Activated CD4-positive, alpha-beta T cell treated with anti-CD3 and anti-CD28 coated beads for 4 hours (primary cell): ENCODE measurements at places on chromosomes 4 and X.

GRCh38 chrX:39258331-39258730 is 457.1 kb downstream of the MID1IP1 start:
- no peak for DNase-seq

GRCh38 chr4:178745203-178745602 is 1303.0 kb upstream of the AGA start:
- DNase-seq, result no peak

- DNase-seq, result no peak
These were observed 215.0 kb downstream of the IL15 start for GRCh38 chr4:141851246-141851891.

- no peak for DNase-seq
These were observed 92.2 kb upstream of the INTU start for GRCh38 chr4:127540497-127541025.

DNA sequence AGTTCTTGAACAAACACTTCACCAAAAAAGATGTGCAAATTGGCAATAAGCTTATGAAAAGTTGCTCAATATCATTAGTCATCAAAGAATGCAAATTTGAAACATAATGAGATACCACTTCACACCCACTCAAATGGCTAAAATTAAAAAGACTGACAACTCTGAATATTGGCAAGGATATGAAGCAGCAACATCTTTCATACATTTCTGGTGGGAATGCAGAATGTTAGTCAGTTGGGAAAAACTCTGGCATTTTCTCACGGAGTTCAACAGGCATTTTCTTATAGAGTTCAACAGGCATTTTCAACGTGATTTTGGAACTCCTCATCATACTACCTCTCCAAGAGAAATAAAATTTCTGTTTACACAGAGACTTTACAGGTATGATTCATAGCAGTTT is 297.4 kb upstream of the MAGEC2 start:
- no peak for DNase-seq

DNA sequence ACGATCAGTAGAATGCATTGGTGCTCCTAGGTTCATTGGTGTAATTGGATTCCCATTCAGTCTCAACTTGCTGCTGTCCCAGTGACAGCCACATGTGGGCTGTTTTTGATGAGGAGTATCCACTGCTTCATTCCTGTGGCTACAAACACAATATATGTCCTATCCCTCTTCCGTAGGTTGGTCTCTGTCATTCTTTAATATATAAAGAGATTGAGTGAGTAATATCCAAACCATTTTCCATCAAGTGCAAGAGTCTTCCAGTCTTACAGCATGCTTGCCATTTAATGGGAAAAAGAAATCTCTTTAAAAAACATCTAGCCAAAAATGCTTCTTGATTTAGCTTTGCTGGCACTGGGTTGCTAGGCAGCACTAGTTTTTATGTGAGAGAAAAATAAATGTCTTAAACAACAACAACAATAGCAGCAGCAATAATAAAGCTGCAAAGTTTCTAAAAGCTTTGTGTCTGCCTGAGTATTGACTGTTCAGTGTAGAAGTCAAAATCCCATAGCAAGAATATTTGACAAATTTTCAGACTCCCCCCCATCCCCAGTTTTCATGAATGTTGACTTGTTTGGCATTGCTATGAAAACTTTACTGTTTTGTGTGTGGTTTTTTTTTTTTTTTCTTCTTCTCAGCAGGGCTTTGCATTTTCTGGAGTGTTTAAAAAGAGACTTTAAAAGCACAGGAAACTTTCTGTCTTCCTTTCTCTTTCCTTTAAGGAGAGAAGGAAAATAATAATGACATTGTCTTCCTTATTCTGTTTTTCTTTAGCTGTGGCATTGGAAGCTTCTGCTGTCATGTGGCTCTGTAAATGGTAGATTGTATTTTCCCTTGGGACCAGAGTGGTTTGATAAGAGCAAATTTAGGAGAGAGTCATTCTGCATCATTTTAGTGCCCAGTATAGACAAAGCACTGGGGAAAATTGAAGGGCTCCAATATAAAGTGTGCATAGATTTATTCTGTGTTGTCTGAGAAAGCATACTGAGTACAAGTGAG is 244.3 kb downstream of the ARHGAP10 start:
- DNase-seq, result no peak

DNA sequence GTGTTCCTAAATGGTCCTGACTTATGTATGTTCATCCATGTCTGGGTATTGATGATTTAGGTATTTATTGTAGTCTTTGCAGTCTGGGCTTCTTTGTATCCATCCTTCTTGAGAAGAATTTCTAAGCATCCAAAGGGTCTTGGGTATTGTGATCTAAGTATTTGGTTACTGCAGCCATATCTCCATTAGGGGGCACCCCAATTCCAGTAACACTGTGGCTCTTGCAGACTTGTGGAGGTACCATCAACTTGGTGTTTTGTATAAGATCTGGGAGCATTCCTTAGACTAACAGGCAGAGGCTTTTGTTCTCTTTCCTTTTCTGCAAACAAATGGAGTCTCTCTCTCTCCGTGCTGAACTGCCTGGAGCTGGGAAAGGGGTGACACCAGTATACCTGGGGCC is 113.7 kb upstream of the NEXMIF start:
- DNase-seq, result no peak
